ENCODE measurements at places on chromosomes 6 and 20.

DNA sequence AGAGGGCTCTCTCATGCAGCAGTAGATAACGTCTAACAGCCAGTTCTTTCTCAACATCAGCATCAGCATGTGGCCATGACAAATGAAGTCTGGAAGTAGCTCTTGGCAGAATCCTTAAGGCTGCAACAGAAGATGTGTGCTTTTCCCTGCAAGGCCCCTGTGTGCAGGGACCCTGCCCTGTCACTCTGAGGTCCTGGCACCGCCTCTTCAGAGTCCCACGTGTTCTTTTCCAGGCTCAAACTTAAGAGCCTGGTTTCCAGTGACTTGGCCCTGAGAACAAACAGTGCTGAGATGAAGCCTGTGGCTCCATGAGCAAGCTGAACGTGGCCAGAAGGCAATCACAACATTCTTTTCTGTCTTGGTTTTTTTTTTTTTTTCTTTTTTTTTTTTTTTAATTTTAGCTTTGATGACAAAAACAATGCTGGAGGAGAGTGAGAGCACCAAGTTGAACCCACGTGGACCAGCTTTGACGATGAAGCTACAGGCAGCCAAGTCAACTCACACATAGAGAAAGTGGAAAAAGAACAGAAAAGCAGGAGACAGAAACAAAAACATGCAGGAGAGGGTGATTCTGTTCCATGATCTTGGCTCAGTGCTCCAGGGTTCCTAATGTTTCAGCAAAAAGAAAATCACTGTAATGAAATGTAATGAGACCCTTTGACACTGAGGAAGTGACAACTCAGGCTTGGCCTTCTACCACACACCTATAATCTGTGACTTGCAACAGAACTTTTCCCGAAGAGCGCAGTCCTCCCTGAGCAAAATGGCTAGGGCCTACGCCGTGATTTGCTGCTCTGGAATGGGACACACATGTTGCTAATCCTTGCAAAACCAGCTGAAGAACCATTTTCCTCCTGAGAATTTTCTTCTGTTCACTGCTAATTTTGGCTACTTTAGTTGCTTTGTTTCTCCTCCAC is 86.1 kb downstream of the FOXC1 start:
- DNase-seq: peak; percentile 56

GRCh38 chr6:91852252-91852651 is 1265.4 kb upstream of the MAP3K7 start:
- no peak for DNase-seq

GRCh38 chr6:125745281-125746018 is 4.0 kb upstream of the HEY2 start:
- DNase-seq: no peak

GRCh38 chr6:7390226-7390878 is 744 bp downstream of the RIOK1 start:
- DNase-seq: no peak

GRCh38 chr6:125528621-125529041 is 220.8 kb upstream of the HEY2 start:
- no peak for DNase-seq

Data from EH (cell line).